ENCODE measurements at places on chromosomes 2 and 18.

DNA sequence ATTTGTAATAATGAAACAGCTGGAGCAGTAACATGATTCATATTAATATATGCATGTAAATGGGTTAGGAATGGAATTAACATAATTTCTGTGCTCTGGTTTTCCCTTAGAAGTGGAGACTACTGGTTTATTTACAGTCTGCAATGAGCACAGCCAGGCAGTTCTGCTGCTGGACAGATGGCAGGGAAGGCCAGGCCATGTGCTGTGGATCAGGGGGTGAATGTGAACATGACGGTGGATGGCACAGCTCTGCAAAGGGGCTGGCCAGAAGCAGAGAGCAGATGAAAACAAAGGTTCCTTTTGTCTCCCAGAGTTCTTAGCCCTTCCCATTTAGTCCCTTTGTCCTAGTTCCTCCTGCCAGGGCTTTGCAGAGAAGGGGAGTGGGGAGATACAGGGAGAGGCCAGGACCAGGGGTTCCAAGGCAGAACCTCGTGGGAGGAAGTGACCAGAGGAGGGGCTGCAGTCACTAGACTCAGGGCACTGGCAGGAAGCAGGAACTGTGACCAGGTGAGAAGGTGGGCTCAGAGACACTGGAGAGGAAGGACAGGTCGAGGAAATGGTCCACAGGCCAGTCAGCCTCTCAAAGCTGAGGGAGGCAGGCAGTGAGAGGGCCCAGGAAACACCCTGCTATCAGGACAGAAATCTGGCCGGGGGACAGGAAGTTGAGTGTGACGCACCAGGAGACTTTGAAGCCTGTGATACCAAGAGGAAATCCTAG, 112.9 kb upstream of the ATP8B1 start:
- no peak for DNase-seq

- DNase-seq = no peak
Measured at GRCh38 chr2:1283871-1284270, 129.4 kb upstream of the TPO start.

DNA sequence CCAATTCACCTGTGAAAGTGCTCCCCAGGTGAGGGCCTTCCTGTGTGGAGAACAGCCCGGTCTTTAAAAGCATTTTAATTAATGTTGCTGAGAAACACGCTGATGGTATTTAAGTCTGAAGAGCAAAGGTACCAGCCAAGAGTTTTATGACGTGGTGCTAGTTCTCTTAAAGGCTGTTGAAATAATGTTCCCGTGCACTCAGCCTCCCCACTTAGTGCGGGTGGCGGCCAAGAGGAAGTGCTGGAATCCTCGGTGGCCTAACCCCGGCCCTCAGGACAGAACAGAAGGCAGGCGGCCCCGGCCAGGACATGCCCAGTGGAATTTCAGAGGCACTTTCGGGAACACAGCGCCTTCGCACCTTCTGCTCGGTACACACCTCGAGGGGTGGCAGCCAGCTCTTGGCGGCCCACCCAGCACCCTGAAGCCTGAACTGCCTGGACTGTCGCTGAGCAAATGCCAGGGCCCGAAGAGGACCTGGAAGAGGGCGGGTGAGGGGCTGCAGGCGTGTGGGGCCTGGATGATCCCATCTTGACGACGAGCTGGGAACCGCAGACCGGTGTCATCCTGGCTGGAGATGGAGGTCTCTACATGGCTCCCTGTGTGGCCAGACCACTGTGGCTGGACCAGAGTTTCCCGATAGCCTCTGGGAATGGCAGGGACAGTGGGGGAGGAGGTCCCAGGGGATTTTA, 142.9 kb downstream of the ASB1 start:
- no peak for DNase-seq

DNA sequence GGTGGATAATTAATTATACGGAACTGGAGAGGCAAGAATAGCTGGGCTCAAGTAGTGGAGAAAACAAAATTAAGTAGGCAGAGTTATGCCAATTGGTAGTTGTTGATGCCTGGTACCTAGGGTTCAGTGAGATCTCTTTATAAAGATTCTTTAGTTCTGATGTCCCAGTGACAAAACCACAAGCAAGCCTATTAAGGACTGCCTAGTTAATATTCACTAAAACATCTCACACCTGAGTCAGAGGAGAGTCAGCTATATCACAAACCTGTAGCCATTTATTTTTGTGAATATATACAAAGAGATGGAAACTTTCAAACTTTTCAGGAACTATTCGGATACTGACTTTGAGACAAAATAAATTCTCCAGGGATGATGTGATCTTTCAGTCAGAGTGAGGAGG, 213.9 kb upstream of the CYP26B1 start:
- no peak for DNase-seq

DNA sequence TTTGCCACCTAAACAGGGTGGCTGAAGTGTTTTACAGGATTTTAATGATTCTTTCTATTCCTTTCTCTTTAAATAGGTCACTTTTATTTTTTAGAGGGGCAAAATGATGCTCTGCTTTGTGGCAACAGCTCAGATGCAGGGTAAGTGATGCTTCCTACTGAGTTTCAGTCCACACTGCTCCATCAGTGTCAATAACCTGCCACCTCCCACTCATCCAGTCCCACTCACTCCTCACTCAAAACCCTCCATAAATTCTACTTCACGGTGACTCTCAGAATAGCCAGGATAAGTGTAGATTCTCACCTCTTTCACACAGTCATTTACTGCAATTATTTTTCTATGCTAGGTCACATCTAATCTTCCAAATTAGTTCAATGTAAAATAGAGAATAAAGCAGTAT, 72.7 kb downstream of the SCN2A start:
- DNase-seq = no peak

DNA sequence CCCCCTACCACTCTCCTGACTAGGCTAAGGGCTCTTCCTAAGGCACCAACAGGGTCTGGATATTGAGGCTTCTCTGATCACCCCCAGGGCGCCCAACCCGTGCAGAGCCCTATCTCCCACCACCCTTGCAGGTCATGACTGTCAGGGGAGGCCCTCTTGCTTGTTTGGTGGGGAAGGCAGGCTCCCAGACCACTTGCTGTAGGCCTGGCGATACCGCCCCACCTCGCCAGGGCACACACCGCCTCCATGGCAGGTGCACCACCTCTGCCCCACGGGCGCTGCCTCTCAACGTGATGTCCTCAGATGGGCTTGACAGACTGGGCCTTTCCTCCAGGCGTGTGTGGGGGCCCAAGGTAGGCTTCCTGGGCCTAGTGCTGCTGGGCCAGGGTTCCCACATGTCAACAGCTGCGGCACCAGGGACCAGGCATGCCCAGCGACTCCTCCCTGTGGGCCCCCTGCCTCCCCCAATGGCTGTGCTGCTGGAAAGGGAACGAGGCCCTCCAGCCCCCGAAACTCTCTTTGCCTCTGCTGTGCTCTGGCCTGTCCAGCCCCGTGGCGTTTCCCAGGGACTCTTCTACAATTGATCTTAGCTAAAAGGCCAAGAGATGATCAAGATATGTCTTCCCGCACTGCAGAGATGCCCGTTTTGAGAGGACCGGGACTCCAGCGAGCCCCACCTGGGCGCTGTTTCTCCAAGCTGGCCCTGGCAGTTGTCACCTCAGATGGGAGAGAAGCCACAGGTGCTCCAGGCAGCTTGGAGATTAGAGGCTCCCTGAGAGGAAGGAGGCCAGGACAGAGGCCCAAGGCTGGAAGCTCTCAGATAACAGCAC, 7.5 kb downstream of the NPPC start:
- DNase-seq = no peak

DNA sequence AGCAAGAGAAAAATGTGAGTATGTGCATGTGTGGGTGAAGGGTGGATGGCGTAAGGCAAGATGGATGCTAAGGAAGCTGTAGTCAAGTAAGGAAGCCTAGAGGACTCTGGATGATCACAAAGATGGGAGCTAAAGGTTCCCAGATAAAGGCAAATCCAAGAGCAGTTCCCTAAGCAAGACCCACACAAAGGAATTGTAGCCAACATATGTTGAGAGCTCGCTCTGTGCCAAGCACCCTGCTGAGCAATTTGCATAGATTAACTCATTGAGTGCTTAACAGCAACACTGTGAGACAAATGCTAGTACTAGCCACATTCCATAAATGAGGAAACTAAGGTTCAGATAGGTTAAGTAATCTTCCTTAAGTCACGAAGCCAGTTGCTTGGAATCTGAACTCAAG, 132.6 kb downstream of the C1D start:
- DNase-seq = no peak

DNA sequence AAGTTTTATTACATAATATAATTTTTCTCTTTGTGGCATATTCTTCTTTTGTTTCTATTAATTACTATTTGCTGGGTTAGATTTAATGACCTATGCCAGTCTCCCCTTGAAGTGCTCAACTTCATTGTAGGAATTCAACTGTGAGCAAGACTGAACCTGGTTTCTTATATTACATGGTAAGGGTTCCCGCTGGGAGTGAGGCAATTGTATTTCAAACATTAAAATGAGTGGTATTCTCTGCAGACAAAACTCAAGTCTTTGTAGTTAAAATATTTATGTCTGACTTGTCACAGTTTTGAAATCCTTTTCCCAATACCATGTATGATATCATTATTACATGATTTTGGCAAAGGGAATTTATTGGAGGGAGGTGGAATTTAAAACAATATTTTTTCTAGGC, 278.7 kb downstream of the GULP1 start:
- peak; percentile 5 for DNase-seq

DNA sequence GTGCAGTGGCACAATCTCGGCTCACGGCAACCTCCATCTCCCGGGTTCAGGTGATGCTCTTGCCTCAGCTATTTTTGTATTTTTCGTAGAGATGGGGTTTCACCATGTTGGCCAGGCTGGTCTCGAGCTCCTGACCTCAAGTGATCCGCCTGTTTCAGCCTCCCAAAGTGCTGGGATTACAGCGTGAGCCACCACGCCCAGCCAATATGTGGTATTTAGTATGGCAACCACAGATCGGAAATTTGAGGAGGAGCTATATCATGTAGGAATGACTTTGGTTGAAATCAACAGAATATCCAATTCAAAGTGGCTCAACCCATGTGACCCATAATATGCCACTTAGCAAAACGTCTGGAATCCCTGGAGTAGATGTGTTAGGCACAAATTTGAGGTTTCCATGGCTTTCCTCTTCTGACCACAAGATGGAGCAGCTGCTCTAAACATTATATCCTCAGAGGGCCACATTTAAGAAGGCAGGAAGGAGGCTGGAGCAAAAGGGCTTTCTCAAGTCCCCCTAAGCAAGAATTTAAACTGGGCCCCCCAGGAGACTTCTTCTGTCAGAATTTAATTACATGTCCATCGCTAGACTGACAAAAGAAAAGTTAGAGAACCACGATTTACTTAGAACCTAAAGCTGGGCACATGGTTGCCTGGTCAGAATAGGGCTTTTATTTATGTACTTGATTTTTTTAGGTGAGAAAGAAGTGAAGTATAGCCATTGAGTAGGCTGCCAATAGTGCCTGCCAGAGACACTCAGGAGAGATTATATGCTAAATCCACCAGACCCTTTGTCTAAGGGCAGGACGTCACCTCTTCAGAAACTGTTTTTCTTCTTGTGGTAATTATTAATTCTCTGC, 49.6 kb upstream of the ITSN2 start:
- DNase-seq = peak; percentile 67

- no peak for DNase-seq
Measured at GRCh38 chr2:233354500-233354924, 218 bp downstream of the DGKD start.

GRCh38 chr2:169767243-169767888, 31.3 kb upstream of the SSB start:
- DNase-seq = peak; percentile 48

DNA sequence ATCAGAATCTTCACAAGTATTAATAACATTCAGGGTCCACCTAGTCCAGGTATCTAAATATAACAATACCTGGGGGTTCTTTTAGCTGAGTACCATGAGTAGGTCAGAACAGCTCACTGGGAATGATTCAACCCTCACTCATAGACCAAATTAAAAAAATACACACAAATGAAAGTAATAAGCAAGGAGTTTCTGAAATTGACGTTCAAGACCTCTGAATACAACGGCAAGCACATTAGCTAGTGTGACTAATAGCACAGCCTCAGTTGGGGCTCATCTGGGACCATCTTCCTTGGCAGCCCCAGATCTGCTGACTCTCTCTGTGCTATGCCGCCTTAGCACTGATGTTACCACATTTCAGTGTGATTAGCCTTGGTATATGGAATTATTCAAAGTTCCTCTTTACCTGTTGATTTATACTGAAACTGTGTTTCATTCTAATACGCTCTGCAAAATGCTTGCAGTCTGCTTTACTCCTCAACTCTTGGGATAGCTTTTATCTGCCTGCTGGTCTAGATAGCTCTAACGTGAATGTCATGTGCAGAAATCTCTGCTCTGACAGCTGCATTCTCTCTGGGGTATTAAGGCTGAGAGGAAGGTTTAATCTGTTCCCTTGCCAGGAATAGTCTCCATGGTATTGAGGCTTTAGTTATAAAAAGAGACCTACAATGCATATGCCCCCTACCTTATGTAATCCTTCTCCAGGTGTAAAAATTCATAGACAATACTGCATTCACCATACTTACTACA, 153.3 kb downstream of the METTL4 start:
- DNase-seq = peak; percentile 47

DNA sequence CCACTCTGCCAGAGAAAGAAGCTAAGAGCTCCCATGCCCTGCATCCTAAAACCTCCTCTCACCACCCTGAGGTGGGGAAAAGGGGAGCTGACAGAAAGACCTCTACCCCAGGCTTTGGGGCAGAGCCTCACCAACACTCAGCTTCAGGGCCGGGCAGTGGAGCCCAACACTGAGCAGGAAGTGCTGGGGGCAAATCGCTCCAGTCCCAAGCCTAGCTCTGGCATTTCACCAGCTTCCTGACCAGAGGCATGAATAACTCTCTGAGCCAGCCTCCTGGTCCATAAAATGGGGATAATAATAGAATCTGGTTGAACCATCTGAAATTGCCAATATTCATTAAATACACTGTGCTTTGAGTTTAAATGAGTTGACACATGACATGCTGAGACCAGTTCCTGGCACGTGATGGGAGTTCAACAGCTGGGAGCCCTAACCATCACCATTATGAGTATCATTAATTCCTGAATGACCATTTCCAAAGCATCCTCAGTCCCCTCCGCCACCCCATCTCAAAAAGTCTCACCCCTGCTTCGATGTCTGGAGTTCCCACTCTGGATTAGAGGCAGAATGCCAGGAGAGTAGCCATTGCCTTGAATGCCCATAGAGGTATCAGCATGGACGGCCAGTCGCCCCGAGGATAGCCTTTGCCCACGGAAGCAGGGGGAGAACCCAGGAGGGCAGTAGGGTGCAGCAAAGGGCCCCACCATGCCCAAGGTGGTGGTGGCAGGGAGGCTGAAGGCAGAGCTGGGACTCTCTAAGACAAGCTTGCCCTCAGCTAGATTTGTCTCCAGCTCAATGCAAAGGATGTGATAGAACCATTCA, 153.4 kb downstream of the TNS1 start:
- no peak for DNase-seq

DNA sequence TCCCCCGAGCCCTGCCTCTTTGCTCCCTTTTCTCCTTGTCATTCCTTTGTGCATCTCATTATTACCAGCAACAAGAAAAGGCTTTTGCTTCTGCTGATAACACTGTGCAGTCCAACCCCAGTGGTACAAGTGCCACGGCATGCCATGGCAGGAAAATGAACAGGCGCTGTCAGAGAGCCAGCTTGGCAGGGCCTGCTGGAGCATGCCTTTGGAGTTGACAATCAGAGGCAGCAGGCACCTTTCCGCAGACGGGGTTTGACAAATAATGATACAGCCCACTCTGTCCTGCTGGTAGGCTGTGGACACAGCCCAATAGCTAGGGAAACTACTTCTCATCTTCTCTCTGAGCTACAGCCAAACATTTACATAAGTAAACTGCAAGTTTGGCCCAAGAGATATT, 243.9 kb upstream of the LRRTM1 start:
- no peak for DNase-seq
